ENCODE measurements at places on chromosomes 11 and 22. TPM values are rescaled to one million over a fixed set of nuclear protein-coding genes. Genes with fewer than 3 reads are reported as not detected.

The SAA1 gene
- 1,717 TPM for total RNA-seq

The CLNS1A gene
- 73.5 TPM for total RNA-seq

The OR6T1 gene
- total RNA-seq, result not detected

The GAB4 gene
- total RNA-seq, result not detected

The ARHGEF17 gene
- total RNA-seq, result 27.3 TPM

The ANO1 gene
- total RNA-seq, result 1.7 TPM

All from omental fat pad (tissue), 4 donors.